Thoracic aorta (tissue), 2 donors: ENCODE measurements at places on chromosomes 12 and 14.
A peak's percentile ranks its signal among the peaks of the same experiment; 100 is the strongest.

DNA sequence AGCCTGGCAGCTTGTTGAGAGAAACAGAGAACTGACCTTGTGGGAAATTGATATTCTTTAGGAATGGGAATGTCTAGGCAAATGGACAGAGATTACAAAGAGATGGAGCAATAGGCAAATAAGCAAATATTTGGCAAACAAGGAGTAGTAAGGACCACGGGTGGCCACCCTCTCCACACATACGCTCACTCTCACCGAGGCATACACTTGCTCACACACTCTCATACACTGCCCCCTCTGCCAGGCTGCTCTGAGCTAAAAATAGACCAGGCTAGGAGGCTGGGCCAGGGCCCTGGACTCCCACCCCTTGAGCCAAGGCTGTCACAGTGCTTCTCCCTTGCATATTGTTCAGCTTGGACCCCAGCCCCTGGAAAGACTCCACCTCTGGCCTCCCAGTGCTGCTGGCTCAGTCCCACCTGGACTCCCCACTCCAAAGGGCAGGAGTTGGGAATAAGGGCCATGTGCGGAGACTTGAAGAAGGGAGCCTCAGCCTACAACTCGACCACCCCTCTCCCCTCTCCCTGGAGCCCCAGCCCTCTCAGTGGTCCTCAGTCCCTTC, 1.1 kb downstream of the PPP1R1A start:
- H3K4me1 ChIP-seq: peaks cover 3% of the 10 kb centered on the region
- H3K27me3 ChIP-seq: no peaks in the 10 kb centered on the region
- H3K4me3 ChIP-seq: peak overlapping the region; percentile 74
- no peaks in the 10 kb centered on the region for H3K36me3 ChIP-seq
- H3K27ac ChIP-seq: peak overlapping the region; percentile 57
- DNase-seq: peak; percentile 14

DNA sequence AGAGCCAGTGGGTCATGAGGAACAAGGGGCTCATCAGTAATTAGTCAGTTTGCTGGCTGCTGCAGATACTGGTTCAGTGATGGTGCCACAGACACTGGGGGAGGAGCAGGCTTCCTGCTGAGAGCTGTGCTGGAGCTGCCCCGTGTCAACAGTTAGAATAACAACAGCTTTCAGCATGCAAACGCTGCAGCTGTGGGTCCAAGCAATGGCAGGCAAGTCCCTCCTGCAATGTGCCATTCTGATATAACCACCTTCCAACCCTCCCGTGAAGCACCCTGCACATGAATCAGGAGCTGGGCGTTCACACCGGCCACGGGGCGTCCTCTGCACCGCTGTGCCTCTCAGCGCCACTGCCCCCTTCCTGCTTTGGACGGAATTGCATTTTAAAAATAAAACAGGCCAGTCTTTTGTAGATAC, 258.4 kb upstream of the SFSWAP start:
- no peak for DNase-seq
- H3K27ac ChIP-seq: no peak overlapping the region
- no peaks in the 10 kb centered on the region for H3K27me3 ChIP-seq
- no peaks in the 10 kb centered on the region for H3K4me1 ChIP-seq
- no peaks in the 10 kb centered on the region for H3K36me3 ChIP-seq
- no peak overlapping the region for H3K4me3 ChIP-seq

DNA sequence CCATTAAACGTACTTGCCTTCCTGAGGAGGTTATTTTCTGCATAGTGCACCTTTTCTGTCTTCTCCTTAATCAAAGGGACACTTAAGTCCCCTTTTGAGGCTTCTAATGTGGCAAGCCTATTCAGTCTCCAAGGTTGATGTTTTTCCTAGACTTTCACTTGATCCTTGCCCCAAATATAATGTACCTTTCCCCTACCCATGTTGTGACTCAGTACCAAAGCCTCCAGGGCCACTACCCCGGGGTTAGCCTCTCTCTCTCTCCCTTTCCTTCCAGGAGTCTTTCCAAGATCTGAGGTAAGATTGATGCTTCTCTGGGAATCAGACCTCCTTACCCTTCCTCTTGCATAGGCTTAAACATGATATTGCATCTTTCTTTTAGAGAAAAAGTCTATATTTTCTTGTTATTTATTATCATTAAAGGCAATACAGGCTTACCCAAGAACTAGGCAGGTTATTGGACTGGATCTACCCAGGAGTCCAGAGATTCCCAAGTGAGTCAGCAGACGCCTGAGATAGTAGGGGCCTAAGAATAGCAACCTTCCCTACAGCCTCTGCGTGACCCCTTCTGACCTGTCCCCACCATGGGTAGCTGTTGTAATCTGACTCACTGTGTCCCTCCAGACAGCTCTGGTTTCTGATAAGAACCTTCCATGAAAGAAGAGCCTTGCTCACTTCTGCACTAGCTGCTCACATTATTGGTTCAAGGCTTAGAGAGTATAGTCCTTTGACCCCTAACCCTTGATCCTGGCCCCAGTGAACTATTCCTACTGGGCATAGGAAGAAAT, 172.9 kb downstream of the ZFP36L1 start:
- no peak overlapping the region for H3K4me3 ChIP-seq
- H3K27ac ChIP-seq: peak overlapping the region; percentile 44
- H3K4me1 ChIP-seq: no peaks in the 10 kb centered on the region
- H3K27me3 ChIP-seq: no peaks in the 10 kb centered on the region
- H3K36me3 ChIP-seq: no peaks in the 10 kb centered on the region

DNA sequence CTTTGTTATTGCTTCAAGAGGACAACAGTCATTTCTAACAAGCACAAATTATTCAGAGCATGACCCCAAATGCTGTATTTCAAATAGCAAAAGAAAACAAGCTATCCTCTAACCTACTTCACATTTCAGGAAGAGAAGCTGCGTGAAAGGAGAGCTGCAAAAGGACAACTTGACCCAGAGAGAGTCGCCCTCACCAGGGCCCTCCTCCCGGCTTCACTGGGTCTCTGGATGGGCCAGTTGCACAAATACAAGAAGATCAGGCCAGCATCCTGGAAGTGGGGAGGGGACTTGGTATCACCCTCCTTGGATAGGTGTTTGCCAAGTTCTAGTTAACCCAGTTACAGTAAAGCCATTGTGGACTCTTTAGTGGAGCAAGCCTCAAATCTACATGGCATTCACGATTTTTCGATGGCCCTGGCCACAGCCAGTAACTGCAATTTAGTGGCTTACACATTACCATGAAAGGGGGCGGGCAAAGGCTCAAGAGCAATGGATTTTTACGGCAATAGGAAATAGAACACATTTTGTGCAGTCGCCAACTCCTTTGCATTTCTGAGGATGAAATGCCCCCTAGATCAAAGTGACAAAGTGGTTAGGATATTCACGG, 166.9 kb upstream of the DIO2 start:
- no peak for DNase-seq
- H3K36me3 ChIP-seq: no peaks in the 10 kb centered on the region
- H3K4me3 ChIP-seq: no peak overlapping the region
- H3K27me3 ChIP-seq: no peaks in the 10 kb centered on the region

DNA sequence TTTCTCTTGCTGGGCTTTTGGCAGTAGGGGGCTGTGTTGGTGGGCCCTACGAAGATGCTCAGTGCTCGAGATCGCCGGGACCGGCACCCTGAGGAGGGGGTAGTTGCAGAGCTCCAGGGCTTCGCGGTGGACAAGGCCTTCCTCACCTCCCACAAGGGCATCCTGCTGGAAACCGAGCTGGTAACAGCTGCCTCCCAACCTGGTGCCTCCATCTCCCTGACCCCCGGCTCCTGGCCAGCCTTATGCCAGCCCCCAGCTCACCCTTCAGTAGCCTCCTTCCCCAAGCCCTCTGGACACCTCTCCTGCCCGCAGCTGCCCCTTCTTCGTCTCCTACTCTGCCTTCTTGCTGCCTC, 328 bp downstream of the CMTM5 start:
- H3K27me3 ChIP-seq: no peaks in the 10 kb centered on the region
- H3K4me3 ChIP-seq: peak overlapping the region; percentile 62
- no peaks in the 10 kb centered on the region for H3K36me3 ChIP-seq
- H3K27ac ChIP-seq: peak overlapping the region; percentile 5
- DNase-seq: no peak
- no peaks in the 10 kb centered on the region for H3K4me1 ChIP-seq

DNA sequence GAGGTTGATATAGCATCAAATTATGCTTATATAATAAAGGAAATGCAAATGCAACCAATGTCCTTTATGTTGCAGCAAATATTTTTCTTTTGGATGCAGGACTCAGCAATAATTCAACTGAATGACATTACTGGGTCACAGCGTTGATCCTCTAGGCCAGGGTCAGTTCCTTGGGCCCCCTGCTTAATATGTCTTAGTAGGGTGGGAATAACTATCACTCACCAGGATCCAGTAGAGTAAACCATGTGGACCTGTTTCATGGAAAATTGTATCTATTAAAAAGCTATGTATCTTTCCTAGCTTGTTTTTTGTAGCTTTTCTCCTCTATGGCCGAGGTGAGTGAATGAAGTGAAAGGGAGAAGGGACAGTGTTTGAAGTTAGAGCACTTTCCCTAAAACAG, 161.5 kb upstream of the SSTR1 start:
- H3K27me3 ChIP-seq: no peaks in the 10 kb centered on the region
- no peak overlapping the region for H3K27ac ChIP-seq
- DNase-seq: no peak
- no peak overlapping the region for H3K4me3 ChIP-seq
- H3K36me3 ChIP-seq: no peaks in the 10 kb centered on the region

GRCh38 chr12:63944586-63945228, 100.2 kb downstream of the SRGAP1 start:
- H3K36me3 ChIP-seq: no peaks in the 10 kb centered on the region
- H3K27me3 ChIP-seq: no peaks in the 10 kb centered on the region
- no peak overlapping the region for H3K4me3 ChIP-seq

GRCh38 chr12:3148366-3149000, 71.3 kb downstream of the TSPAN9 start:
- no peaks in the 10 kb centered on the region for H3K27me3 ChIP-seq
- DNase-seq: no peak
- no peaks in the 10 kb centered on the region for H3K36me3 ChIP-seq
- peaks cover 54% of the 10 kb centered on the region for H3K4me1 ChIP-seq
- no peak overlapping the region for H3K4me3 ChIP-seq
- H3K27ac ChIP-seq: no peak overlapping the region

GRCh38 chr14:51239813-51240803, at the start of gene TMX1:
TMX1 (plus strand) TSS chr14:51240247; CDS start chr14:51240293, 46 bp downstream.
- peak within 1 kb of the TSS; percentile 81 for H3K27ac ChIP-seq
- peak within 1 kb of the TSS; percentile 92 for H3K4me3 ChIP-seq
- no peaks in the 10 kb centered on the region for H3K27me3 ChIP-seq
- peak; percentile 79 for DNase-seq

DNA sequence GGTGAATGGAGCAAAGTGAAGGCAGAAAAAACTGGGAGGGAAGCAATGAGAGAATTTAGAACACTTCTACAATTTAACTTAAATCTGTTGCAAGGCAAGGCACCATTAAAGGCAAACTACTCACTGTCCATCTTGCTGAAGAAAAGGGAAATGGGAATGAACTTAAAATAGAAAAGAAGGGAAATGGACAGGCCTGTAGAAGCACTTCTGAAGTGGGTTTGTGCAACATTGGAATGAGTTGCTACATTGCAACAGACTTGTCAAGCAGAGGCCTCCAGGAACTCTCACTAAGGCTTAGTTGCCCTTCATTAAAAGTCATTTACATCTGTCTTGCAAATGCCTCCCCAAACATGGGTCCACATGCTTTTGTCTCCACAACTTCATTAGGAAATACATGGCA, 13.7 kb upstream of the OR10AD1 start:
- DNase-seq: no peak
- no peaks in the 10 kb centered on the region for H3K27me3 ChIP-seq
- no peak overlapping the region for H3K4me3 ChIP-seq
- H3K27ac ChIP-seq: no peak overlapping the region

DNA sequence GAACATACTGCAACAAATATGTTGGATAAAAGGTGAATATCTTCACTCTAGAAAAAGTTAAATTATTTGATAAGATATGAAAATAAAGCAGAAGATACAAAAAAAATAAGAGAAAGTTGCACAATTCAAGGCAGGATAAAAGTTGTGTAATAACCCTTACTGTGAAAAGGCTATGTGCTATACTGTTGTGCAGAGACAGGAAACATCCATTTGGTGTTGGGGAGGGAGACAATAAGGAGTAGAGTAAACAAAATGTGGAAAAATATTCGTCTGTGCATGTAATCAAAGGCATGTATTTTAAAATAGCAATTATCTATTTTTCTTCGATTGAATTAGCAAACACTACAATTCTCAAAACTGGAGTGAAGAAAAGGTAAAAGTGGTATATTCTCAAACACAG, 34.8 kb downstream of the PTHLH start:
- H3K27ac ChIP-seq: no peak overlapping the region
- no peak overlapping the region for H3K4me3 ChIP-seq
- H3K4me1 ChIP-seq: no peaks in the 10 kb centered on the region
- no peaks in the 10 kb centered on the region for H3K27me3 ChIP-seq
- no peaks in the 10 kb centered on the region for H3K36me3 ChIP-seq

DNA sequence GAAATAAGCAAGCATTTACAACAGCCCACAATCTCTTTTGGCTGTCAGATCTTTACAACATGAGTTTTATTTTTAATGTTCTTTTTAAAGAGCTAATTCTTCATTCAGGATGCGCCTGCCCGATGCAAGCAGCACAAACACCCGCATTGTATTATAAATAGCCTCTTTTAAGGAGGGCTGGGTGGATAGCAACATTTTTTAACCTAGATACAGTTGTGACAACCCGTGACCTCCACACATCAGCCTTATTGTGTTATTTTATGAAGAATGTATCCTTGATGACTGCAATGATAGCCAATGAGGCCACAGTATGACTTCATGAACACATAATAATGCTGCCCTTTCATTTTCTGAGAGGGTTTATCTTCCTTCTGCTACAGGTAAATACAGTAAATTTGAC, 173.7 kb downstream of the FOXN3 start:
- H3K4me1 ChIP-seq: peaks cover 49% of the 10 kb centered on the region
- no peaks in the 10 kb centered on the region for H3K27me3 ChIP-seq
- H3K36me3 ChIP-seq: no peaks in the 10 kb centered on the region
- H3K4me3 ChIP-seq: no peak overlapping the region

GRCh38 chr12:117240081-117240755, 49.9 kb upstream of the FBXO21 start:
- H3K36me3 ChIP-seq: no peaks in the 10 kb centered on the region
- no peak overlapping the region for H3K27ac ChIP-seq
- H3K4me1 ChIP-seq: no peaks in the 10 kb centered on the region
- H3K27me3 ChIP-seq: no peaks in the 10 kb centered on the region

GRCh38 chr14:95353007-95353406, 33.3 kb upstream of the CLMN start:
- no peak for DNase-seq
- H3K4me3 ChIP-seq: no peak overlapping the region
- H3K27me3 ChIP-seq: no peaks in the 10 kb centered on the region
- H3K27ac ChIP-seq: no peak overlapping the region
- H3K4me1 ChIP-seq: no peaks in the 10 kb centered on the region

DNA sequence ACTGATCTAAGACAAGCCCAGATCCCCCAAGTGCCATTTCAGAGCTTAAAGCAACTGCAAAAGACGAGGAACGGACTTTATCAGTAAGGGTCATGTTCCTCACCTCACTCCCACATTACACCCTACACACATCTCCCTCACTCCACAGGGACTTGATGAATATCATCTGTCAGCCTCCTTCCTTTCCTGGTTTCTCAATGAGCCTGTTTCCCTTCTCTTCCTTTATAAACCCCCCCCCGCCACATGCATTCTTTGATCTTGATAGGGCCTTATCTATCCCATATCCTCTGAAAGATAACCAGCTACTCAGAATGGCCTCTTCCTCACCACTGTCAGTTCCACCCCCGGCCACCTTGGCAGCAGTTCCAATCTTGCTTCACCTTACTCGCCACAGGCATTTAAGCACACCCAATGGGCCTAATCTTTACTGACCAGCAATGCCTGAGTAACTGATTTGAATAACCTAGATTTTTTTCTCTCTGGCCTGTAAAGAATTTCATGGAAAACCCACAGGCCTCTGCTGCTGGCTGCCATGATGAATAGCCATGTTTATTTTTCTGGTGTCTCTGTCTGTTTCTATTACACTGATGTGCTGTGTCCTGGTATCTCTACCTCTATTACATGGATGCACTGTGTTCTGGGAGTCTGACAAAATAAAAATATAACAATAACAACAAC, 138.7 kb downstream of the PHLDA1 start:
- DNase-seq: no peak
- H3K4me1 ChIP-seq: no peaks in the 10 kb centered on the region
- H3K27ac ChIP-seq: no peak overlapping the region
